HT1080 (cell line): ENCODE measurements at places on chromosomes 6 and 20. TPM values are rescaled to one million over a fixed set of nuclear protein-coding genes. Genes with fewer than 3 reads are reported as not detected.

NOTCH4 gene
- total RNA-seq, result 1.1 and 2.7 TPM in 2 replicates

SLC17A9 gene
- not detected in 2 replicates for total RNA-seq

NKAPL gene
- not detected in 2 replicates for total RNA-seq

CLDN20 gene
- total RNA-seq, result not detected in 2 replicates

NFATC2 gene
- 0.10 and 0.23 TPM in 2 replicates for total RNA-seq

OPRM1 gene
- total RNA-seq, result not detected in 2 replicates

OPN5 gene
- not detected in 2 replicates for total RNA-seq

FNDC11 gene
- not detected in 2 replicates for total RNA-seq

TMEM74B gene
- total RNA-seq, result 0.29 and 0.50 TPM in 2 replicates

MAFB gene
- total RNA-seq, result 0.19 TPM in 1 of 2 replicates, not detected in the other

BHLHE23 gene
- not detected in 2 replicates for total RNA-seq

NFKBIL1 gene
- total RNA-seq, result 21.2 and 21.9 TPM in 2 replicates

GSTA2 gene
- not detected in 2 replicates for total RNA-seq

GABRR2 gene
- 0.10 TPM in 1 of 2 replicates, not detected in the other for total RNA-seq

SLC13A3 gene
- total RNA-seq, result not detected in 2 replicates

EPPIN gene
- not detected in 2 replicates for total RNA-seq

ADA gene
- total RNA-seq, result 7.8 and 10.3 TPM in 2 replicates

LRFN2 gene
- total RNA-seq, result not detected in 2 replicates

PARD6B gene
- 2.1 and 3.1 TPM in 2 replicates for total RNA-seq

SLC12A5 gene
- 1.3 and 5.1 TPM in 2 replicates for total RNA-seq

NKAIN4 gene
- not detected in 2 replicates for total RNA-seq
